ENCODE measurements at places on chromosomes 12 and 14.

DNA sequence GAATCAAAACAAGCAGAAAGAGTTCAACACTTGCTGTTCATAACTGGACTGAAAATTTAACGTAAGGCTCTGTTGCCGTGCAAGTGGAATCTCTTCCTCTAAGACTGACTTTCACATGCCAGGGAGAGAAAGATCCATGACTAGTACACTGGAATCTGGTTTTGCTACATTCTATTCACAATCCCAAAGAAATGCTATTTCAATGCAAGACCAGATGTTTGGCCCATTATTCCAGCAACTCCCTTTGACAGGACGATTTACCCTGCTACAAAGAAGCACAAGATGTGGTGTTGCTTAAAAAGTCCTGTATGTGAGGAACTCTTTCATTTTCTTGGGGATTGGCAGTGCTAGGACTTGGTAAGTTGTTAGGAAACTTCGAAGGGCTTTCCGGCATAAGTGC is 17.4 kb downstream of the RFC5 start:
- DNase-seq = no peak

GRCh38 chr12:7555752-7556151 is 52.2 kb upstream of the CD163 start:
- no peak for DNase-seq

- DNase-seq = no peak
Observed at GRCh38 chr12:117148642-117149041, 41.6 kb downstream of the FBXO21 start.

GRCh38 chr14:26216786-26217185 is 381.0 kb downstream of the NOVA1 start:
- DNase-seq = no peak

GRCh38 chr12:2165021-2165420 is 112.2 kb downstream of the CACNA1C start:
- DNase-seq = no peak

DNA sequence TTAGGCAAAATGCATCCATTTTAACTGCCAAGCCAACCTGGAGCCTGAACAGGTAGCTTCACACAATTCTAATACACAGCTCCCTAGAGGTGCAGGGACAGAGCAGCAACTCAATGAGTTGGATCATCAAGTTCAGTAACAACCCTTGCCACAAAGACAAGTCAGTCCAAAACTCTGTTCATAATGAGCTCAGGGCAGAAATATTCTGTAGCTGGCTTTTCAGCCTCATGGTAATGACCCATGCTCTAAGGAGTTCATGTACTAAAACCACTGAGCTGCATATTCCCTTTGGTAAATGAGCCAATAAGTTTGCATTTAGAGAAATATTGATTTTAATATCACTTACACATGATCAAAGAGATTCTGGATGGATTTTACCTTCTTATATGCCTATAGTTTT is 316.1 kb downstream of the SEC23A start:
- DNase-seq = no peak

DNA sequence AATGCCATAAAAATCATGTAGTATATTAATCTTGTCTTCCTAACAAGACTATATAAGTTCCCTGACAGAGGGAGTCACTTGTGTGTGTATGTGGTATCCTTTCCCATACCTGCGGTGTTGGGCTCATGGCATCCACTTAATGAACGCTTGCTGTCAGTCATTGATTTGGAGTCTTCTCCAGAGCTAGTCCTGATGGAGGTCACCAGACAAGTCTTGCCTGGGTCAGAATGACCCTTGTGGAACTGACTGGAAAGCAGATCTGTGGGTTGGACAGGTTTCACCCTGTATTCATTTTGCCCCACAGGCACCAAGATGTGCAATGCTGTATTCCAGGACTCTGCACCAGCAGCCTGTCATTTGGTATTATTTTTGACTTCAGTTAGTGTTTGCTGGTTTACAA is 27.3 kb upstream of the WNK1 start:
- no peak for DNase-seq

GRCh38 chr12:82359115-82359478 is 768 bp downstream of the METTL25 start:
- no peak for DNase-seq

DNA sequence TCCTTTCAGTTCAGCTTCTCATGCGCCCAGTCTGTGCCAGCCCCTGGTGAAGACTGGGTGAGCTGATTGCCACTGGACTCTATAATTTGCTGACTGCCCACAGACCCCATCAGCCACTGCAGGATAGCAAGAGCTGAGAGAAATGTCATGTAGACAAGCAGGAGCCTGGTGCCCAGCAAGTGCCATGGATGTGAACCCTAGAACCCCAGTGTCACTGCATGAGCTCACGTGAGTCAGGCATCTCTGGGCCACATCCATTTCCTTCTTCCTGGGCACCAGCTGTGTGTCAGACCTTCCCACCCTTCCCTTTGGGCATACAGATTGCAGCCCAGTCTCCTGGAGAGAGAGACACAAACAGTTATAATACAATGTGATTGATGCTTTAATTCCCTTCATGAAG is 73.8 kb downstream of the NTF3 start:
- DNase-seq = no peak

DNA sequence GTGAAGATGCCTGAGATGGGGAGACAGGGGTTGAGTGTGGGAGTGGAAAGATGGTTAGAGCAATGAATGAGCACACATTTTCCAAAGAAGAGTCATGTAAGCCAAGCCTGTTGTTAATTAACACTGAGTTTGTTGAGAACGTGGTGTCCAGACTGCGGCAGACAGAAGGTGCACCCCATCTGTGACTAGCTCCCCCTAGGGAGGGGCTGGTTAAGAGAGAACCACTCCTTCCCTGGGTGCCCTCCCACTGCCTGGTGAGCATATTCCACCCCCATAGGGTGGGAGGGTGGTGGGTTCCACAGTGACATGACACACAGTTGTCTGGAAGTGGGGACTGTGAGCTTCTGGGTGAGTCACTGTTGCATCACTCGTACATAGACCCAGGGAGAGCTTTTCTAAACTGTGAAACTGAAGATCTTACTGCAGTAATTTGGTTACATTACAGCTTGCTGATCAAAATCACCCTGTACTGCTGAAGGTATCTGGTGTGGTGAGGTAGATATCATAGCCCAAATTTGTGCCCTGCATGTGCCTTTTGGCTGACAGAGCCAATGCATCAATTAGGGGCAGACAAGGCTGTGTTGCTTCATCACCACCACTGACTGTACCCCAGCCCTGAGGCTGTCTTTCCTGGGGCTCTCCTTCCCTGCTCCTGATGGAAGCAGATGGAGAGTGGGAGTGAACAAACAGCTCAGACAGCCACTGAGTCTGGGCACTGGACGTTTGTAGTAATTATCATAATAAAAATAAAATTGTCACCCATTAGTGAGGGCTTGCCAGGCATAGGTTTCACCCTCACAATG is 150.9 kb downstream of the EMP1 start:
- DNase-seq = no peak

DNA sequence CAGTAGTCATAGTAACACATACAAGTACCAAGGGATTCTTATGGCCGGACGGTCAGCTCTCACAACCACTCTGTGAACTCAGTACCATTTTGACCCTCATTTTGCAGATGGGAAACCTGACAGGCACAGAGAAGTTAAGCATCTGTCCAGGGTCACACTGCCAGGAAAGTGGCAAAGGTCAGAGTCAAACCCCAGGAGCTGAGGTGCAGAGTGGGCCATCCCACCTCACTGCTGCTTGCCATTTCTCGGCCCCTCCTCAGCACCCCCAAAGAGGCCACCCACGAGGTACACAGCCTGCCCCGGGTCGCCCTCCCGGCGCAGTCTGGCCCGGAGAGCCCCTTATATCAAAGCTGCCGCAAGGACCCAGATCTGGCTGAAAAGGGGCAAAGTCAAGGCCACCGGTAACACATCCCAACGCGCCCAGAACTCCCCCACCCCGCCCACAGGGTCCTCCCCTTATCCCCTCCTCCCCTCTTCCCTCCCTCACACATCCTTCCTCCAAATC is 1.7 kb downstream of the NCOR2 start:
- no peak for DNase-seq

GRCh38 chr12:117658226-117658625 is 296.8 kb upstream of the NOS1 start:
- DNase-seq = no peak

DNA sequence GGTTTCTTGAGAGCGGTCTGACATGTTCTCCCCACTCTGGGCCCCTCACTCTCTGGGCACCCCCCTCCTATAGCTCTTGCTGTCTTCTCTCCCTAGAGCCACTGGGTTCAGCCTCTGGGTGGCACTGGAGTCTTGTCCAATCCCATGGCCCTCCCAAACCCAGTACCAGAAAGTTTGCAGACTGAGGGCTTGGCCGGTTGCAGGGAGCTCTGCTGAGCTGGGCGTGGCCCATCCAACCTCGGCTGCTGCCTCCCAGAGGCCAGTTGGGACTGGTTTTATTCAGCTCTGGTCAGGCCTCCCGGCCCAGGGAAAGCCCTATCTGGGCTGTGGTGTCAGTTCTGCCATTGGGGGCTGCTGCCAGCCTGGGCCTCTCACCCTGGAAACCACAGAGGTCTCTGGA is 37.9 kb downstream of the ISCA2 start:
- DNase-seq = no peak

DNA sequence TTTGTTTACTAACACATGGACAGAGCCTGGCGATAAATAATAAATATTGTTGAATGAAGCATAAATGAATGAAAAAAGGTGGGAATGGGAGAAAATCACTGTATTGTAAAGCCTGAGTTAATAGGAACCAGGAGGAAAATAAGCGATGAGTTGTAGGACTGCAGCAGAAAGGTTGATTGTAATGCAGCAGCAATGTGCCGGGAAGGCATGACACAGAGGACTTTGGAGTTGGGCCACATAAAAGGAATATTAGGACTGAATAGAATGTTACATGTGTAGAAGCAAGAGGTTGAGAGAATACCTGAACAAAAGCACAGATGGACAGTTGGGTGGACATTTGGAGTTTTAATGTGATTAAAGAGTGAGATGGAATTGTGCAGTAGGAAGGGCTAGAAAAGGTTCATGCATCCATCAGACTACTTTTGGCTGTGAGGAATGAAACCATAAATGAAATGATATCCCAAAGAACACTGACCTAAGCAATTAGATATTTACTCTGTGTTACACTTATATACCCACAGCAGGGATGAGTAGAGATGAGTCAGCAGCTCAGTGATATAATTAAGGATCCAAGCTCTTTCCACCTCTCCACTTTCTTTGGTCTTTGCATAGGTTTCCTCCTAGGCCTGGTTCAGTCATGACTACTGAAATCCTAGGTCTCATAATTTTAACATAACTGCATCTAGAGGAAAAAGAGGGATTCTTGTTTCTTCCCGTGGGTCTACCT is 55.4 kb downstream of the CCER1 start:
- DNase-seq = no peak

DNA sequence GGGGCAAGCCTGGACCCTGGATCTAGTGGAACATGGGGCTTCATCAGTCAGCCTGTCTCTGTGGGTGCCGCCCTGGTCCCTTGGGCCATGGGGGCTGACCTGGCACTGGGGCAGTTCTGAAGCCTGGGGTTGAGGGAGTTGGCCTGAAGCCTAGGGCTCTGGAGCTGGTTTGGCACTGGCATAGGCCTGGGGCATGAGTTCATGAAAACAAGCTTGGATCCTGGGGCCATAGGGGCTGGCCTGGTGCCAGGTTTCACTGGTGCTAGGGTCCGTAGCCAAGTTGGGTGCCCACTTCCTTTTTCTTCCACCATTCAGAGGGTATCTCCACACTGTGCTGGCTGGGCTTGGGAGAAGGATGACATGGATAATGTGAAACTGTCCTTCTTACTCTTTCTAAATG is 26.6 kb upstream of the ANO4 start:
- no peak for DNase-seq

DNA sequence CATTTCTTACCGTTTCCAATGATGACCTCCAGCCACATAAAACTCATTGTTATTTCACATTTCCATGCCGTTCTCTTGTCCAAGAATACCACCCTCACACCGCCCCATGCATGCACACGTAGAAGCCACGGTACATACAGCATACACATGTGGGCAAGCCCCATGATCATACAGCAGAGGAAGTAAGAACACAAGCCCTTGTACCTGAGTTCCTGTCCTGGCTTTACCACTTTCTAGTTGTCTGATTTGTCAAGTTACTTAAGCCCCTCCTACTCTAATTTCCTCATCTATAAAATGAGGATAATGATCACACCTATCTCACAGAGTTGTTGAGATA is 59.9 kb downstream of the DUSP16 start:
- no peak for DNase-seq

DNA sequence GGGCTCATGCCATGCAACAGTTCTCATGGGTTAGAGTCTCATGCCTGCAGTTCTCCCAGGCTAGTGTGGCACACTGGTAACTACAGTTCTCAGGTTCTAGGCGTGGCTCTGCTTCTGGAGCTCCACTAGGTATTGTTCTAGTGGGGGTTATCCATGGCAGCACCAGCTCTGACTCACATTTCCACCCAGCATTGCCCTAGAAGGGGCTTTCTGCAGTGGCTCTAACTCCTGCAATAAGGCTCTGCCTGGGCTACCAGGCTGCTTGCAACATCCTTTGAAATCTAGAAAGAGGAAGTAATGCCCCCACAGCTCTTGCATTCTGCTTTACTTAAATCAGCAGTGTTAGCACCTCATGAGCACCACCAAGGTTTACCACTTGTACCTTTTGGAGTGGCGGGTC is 220.3 kb upstream of the ARID2 start:
- DNase-seq = no peak

- no peak for DNase-seq
Observed at GRCh38 chr14:74217672-74218448, 21.4 kb upstream of the VSX2 start.

DNA sequence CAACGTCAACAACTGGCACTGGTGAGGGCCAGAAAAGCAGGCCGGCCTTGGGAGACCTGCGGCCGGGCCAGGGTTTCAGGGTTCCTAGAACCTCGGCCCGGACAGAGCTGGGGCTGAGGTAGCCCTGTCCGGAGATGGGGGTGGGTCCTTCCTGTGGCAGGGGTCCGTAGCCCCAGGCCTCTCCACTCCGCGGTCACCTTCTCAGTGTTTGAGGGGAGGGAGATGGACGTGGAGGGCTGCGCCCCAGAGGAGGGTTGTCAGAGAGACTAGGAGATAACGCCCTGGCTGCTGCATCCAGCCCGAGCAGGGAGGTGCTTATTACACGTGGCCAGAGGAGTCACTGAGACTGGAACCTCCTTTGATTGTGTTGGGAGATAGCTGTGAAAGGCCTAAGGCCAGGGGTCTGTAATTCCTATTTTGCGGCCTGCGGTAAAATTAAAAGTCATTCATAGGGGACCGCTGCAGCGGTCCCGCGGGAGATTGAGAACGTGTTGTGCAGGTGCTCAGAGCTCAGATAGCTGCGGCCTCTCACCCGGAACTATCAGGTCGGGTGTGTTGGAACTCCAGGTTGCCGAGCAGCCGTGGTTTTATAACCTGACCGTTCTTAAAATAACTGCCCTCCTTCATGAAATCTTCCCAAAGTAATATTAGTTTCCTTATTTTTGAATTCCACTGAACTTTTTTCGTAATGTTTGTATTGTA is 507 bp downstream of the AHSA1 start:
- no peak for DNase-seq

GRCh38 chr12:108342985-108343384 is 3.9 kb upstream of the CMKLR1 start:
- DNase-seq = no peak

DNA sequence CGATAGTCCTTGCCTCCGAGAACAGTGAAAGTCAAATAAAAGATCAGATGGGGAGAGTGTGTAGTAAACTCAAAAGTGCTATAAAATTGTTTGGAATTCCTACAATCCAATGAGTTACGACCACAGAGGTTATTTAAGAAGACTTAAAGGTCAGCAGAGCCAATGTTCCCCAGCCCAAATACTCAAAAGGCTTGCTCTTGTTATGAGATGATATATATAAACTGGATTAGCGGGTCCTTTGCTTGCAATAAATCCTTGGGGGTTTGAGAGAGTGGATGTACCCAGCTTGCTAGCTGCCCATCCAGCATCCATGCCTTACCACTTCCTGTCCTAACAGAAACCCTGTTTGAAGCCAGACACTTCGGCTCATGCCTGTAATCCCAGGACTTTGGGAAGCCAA is 29.0 kb upstream of the MED13L start:
- no peak for DNase-seq
